ENCODE measurements at places on chromosomes 5 and 9.

GRCh38 chr5:57034201-57034916 lies 82.4 kb upstream of the MIER3 start:
- no peak for DNase-seq

GRCh38 chr5:124697933-124698591 lies 48.4 kb downstream of the ZNF608 start:
- DNase-seq = no peak

DNA sequence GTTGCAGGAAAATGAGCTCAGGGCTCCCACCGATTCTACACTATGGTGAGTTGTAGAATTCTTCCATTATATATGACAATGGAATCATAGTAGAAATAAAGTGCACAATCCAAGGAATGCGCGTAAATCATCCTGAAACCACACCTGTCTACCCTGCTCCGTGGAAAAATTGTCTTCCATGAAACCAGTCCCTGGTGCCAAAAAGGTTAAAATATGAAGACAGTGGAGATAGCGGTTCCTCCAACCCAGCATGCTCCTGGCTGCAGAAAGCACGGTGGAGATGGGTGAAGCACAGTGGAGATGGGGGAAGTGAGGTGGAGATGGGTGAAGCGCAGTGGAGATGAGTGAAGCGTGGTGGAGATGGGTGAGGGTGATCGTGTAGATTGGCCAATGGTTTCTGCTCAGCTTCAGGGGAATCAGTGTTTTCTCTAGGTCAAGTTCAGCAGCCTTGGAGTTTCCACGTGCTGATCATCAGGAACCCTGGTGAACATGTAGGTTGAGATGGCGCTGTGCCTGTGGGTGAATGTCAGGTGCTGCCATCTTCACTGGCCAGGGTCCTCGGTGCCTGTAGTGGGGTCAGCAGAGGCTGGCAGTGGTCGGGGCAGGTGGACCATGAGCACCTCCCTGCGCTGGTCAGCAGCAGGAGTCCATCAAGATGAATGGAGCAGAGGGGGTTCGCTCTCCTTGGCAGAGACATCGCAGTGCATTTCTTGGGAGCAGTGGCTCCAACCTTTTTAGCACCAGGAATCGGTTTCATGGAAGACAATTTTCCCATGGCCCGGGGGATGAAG lies 20.3 kb downstream of the PAEP start:
- DNase-seq = no peak

DNA sequence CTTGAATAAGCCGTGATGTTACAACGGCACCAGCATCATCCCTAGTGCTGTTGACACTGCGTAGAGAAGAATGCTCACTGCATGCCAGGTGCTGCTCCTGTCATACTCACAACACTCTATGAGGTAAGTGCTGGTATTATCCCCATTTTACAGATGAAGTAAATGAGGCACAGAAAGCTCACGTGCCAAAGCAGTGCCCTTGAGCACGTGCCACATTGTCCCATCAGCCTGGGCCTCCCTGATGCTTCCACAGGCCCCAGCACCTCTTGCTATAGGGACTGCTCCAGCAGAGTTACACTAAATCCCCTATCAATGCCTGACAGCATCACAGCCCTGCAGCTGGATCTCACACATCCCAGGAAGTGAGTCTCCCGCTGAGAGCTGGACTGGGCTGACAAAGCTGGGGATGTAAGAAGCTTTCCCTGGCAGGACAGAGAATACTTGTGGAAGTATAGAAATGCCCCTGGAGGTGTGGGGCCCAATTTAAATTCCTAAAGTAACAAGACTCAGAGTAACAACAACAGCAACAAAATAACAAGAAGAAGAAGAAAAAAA lies 216.1 kb downstream of the FSTL4 start:
- no peak for DNase-seq

GRCh38 chr5:63152871-63153270 lies 574.3 kb downstream of the LRRC70 start:
- no peak for DNase-seq

- peak; percentile 90 for DNase-seq
Measured at GRCh38 chr5:170571875-170572852, 68.3 kb downstream of the KCNIP1 start.

- no peak for DNase-seq
Measured at GRCh38 chr5:81140943-81141342, 92.2 kb upstream of the CKMT2 start.

DNA sequence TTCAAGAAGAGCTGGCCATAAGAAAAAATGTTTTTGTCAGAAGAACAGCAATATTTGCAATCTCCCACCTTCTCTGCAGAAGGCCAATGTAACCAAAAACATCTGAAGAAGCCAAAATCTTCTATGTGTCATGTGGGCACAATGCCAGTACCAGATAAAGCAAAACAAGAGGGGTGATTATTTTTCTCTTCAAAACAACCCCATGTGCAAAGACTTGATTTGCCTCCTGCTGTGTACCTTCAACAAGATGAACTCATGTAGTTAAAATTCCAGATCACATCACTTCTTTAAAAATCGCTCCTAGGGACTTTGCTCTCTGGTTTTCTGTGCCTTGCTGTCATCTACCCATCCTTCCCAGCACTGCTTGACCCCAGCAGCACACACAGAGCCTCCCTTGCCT lies 134.0 kb upstream of the MAP3K1 start:
- no peak for DNase-seq

DNA sequence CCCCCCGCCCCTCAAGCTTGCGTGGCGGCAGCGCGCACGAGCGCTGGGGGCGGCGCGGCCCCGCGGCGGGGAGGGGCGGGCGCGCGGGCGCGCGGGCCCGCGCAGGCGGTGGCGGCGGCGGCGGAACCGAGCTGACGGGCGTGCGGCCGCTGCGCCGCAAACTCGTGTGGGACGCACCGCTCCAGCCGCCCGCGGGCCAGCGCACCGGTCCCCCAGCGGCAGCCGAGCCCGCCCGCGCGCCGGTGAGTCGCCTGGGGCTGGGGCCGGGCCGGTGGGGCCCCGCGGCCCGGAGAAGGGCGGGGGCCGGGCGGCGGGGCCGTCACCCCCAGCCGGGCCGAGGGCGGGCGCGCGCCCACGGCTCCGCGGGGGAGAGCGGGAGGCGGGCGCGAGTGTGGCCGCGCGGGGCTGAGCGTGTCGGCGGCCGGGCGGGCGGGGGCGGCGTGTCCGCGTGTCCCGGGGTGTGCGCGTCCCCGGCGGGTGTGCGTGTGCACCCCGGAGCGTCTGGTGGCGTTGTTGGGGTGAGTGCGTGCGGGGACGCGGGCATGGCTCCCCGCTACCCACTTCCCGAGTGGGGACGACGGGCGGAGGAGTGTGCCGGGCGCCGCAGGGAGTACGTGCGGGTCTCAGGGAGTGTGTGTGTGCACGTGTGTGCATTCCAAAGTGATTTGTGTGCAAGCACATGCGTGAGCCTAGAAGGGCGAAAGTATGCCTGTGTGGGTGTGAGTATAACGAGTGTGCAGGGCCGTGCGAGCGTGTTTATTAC lies at the start of gene NEK6:
Gene NEK6 (plus strand): TSS at position 106 of the 763 bp plus-strand sequence. CDS start 44,016 bp downstream, outside the sequence.
- peak; percentile 39 for DNase-seq

DNA sequence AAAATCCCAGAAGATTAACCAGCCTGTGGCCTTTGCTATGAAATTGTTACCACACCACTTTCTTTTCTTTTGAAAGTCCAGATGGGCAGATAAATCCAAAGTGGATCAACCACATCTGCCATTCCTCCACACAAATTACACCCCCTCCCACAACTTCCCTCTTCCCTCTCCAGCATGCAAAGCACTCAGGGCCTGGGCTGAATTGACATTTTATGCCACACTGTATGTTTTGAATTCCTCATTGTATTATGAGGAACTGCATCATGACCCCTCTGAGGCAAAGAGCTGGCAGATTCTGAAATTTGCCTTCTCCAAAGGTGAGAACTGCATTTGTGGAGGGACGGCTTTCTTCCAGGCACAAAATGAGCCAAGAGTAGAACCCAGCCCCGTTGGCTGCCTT lies 589.2 kb upstream of the KLF4 start:
- DNase-seq = no peak

DNA sequence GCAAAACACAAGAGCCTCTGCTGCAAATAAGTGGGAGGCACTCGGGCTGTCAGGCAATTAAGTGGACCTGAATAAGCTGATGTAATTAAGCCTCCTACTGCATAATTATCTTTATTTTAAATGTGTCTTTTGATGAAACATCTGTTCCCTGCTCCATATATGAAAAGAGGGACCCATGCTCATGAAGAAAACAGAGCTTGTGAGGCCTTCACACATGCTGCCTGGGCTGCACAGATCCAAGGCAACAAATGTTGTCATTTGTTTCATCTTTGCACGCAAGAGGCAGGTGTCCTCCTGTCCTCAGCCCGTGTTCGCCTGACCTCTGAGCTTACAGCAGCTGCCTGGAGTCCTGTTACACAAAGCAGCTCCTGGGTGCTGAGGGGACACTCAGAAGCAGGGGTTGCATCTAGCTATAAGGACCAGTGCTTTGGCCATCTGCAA lies 381.1 kb downstream of the ZNF608 start:
- no peak for DNase-seq

DNA sequence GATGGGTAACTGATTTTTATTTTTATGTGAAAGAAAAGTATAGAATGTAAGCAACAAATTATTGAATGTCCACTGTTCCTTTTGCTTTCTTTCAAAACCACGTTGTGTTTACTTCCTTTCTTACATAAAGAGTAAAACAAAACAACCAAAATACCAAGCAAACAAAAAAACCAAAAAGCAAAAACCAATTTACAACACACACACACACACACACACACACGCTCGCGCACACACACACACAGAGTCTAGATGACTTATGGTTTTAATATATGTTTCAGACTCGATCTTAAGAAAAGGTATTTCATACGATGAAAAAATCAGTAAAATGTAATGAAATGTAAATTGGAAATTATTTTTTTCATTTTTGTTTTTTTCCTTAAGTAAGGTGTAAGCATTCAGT lies 80.3 kb downstream of the ADGRV1 start:
- DNase-seq = no peak

GRCh38 chr5:175535796-175536195 lies 57.4 kb downstream of the SFXN1 start:
- no peak for DNase-seq

DNA sequence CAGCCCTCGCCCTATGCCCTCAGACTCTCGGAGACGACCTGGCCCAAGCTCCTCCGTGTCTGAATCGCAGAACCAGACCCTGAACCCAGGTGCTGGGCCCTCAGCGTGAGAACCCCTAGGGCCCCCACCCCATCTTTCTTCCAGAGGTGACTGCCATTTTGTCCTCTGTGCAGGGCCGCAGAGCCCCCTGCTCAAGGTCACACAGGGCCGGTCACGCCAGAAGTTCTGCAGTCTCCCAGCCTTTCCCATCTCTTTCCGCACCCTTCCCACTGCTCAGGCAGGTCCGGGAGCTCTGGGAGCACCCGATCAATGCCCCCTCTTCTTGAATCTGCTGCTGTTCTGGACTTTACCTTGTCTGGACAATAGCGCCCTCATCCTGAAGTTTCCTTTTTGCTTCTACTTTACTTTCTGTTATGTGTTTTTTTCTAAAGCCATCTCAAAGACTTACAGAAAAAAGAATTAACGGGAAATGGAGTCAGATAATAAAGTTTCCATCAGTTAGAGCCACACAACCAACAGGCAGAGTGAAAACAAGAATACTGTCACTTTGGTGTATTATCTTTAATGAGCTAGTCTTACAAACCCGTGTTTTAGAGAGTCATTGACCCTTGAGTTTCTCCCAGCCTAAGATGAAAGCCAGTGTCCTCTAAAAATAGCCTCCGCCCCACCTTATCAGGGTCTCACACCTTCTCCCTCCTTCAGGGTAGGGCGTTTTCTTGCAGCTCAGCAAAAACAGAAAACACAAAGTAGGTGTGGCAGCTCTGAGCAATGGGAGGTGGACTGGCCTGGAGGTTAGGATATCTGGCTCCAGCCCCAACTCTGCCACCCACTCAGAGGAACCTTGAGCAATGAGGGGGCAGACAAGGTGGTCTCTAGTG lies 1.8 kb downstream of the TMOD1 start:
- no peak for DNase-seq

DNA sequence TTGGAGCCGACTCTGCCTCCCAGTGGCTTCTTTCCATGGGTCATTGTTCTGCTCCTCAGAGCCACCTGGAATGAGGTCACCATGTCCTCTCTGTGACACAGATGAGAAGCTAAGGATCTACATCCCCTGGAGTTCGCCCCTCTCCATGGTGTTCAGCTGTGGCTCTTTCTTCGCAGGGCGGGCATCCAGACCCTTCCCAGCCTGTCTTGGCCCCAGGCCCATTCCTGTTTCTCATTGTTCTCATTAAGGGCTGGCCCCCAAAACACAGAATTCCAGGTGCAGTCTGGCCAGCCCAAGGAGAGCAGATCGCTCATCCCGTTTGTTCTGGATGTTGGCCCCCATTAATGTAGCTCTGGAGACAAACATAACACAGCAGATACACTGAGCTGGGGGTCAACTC lies 66.4 kb upstream of the COL15A1 start:
- DNase-seq = no peak
